ENCODE measurements at places on chromosomes 2 and 18. TPM values are rescaled to one million over a fixed set of nuclear protein-coding genes. Genes with fewer than 3 reads are reported as not detected.

AMER3 gene
- total RNA-seq, result not detected

IL36RN gene
- total RNA-seq, result 1.0 TPM

SCN9A gene
- total RNA-seq, result 5.2 TPM

ACADL gene
- 0.24 TPM for total RNA-seq

UBR3 gene
- 21.9 TPM for total RNA-seq

LAMA1 gene
- not detected for total RNA-seq

MEIS1 gene
- total RNA-seq, result 9.1 TPM

FBLN7 gene
- 0.70 TPM for total RNA-seq

KCNS3 gene
- 28.8 TPM for total RNA-seq

CHRNG gene
- total RNA-seq, result not detected

TUBA4B gene
- total RNA-seq, result not detected

IL1RL2 gene
- total RNA-seq, result 1.2 TPM

ANKRD62 gene
- total RNA-seq, result 0.20 TPM

POTEI gene
- not detected for total RNA-seq

TMEM37 gene
- total RNA-seq, result 1.2 TPM

LRRFIP1 gene
- 221 TPM for total RNA-seq

CPLX4 gene
- total RNA-seq, result not detected

CDKL4 gene
- total RNA-seq, result not detected

GALR1 gene
- not detected for total RNA-seq

SLC14A1 gene
- not detected for total RNA-seq

- DNase-seq, result no peak
Observed at GRCh38 chr18:75496151-75496550, 68.6 kb upstream of the SMIM21 start.

- DNase-seq, result peak; percentile 79
Observed at GRCh38 chr18:2222270-2223185, 348.8 kb downstream of the METTL4 start.

GRCh38 chr2:36380624-36381481 lies 25.3 kb downstream of the CRIM1 start:
- DNase-seq, result peak; percentile 90

DNA sequence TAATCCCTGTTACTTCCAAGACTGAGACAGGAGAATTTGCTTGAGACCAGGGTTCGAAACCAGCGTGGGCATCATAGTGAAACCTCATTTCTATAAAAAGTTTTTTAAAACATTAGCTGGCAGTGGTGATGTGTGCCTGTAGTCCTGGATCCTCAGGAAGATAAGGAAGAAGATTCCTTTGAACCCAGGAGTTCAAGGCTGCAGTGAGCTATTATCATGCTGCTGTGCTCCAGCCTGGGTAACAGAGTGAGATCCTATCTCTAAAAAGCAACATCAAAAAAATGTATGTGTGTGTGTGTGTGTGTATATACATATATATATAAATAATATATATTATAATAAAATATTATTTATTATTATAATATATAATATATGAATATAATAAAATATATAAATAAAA lies 1417.6 kb upstream of the CDH2 start:
- DNase-seq, result no peak

DNA sequence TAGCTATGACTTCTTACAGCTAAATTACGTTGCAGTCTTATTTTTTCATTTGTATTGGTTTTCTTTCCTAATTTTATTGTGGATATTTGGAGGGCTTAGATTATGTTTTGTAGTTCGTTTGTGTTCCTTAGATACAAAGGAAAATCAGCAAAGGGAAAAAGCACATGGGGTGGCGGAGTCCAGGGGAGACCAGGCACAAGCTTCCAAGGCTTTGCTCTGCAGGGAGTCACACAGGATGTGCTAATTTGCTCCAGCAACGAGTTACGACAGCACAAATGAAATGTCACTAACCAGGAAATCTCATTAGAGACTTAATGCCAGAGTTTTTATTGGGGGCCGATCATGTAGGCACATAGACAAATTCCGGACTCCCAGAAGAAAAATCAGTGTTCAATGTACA lies 60.5 kb upstream of the CABYR start:
- no peak for DNase-seq

- no peak for DNase-seq
Observed at GRCh38 chr2:200455958-200456421, 53.9 kb downstream of the KCTD18 start.

DNA sequence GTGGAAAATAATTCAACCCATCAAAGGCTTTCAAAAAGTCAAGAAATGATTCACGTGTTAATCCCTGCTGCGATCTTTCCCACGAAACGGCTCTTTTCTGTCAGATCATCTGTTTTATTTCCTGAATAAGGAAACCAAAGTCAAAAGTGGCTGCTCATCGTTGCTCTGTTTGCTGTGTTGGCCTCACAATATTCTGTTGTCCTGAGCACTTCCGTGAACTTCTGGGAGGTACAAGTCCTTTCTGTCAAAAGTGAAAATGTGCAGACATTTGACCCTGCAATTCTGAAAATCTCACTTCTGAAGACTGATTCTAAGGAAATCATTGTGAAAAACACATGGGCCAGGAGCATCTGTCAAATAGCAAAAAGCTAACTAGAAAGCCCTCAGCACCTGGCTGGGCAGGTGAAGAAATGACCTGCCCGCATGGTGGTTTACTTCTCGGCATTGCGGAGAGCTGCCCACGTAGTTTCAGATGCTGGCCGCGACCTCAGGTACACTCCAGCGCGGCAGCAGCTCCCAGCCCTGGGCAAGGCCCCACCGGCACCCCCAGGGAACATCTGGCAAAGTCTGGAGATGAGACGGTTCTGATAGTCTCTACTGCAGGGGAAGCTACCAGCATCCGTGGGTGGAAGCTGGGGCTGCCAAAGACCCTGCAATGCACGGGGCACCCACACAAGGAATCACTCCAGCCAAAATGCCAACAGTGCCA lies 31.9 kb upstream of the GPC1 start:
- DNase-seq, result no peak

GRCh38 chr2:241636182-241637017 lies 558 bp downstream of the THAP4 start:
- DNase-seq, result peak; percentile 44

DNA sequence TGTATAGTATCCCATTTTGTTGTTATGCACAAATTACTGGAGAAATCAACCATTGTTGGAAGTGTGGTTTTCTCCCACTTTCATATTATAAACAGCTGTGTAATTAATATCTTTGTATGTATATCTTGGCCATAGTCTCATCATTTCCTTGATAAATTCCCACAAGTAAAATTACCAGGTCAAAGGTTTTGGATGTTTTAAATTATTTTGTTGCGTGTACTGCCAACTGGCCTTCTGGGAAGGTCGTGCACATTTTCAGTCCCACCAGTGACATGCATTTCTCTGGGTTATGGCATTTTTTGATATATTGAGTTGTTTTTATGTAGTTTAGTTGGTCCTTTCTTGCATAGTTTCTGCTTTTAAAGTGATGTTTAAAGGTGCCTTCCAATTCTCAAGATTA lies 41.5 kb downstream of the TSHZ1 start:
- DNase-seq, result no peak

DNA sequence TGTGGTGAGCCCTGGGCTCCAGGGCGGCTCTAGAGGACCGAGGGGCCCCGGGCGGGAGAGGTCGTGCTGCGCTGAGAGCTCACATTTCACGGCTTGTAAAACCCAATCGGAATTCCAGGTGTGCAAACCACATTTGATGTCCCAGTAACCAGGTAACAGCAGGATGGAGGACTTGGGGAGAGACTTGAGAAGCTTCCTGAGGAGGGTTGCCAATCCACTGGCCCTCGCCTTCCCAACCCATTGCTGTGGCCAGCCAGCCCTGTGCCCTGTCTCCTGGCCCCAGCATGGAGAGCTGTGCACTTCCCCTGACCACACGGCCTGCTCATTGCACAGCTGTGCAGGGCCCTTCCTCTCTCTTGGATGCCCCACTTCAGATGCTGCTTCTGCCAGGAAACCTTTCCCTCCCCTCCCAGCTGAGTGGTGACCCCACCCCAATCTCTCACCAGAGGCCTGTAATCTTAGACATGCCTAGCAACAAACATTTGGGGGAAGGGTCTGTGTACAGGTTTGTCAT lies 39.6 kb downstream of the ASB1 start:
- no peak for DNase-seq

- no peak for DNase-seq
Observed at GRCh38 chr18:23504720-23505119, 1.4 kb downstream of the RMC1 start.

DNA sequence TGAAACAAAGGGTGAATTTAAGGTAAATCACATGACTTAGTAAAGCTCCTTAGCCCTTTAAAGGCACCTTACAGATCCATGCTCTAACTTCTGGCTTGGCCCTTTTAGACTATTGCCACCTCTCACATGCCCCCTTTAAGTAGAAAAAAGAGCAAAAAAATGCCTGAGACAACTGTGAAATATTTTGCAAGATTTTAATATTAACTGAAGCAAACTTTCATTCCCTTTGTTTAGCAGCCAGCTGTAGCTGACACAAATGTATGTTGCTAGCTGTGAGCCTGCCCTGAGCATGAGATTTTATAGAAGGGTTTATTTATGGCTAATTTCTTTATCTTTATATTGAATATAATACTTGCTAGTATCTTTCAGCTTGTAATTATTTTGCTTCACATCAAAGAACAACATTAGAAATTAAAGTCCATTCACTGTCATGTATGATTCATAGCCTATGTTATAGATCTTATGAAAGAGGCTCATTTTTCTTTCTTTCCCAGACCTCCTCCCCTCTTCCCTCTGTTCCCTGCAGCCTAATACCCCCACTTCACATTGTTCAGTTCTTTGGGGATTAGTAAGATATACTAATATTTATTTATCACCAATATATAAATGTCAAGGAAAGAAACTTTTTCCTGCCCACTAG lies 637.2 kb upstream of the ZEB2 start:
- no peak for DNase-seq

- DNase-seq, result peak; percentile 55
Observed at GRCh38 chr2:86446060-86446459, 4.9 kb downstream of the KDM3A start.

- no peak for DNase-seq
Observed at GRCh38 chr2:222445227-222445626, 20.9 kb downstream of the SGPP2 start.

DNA sequence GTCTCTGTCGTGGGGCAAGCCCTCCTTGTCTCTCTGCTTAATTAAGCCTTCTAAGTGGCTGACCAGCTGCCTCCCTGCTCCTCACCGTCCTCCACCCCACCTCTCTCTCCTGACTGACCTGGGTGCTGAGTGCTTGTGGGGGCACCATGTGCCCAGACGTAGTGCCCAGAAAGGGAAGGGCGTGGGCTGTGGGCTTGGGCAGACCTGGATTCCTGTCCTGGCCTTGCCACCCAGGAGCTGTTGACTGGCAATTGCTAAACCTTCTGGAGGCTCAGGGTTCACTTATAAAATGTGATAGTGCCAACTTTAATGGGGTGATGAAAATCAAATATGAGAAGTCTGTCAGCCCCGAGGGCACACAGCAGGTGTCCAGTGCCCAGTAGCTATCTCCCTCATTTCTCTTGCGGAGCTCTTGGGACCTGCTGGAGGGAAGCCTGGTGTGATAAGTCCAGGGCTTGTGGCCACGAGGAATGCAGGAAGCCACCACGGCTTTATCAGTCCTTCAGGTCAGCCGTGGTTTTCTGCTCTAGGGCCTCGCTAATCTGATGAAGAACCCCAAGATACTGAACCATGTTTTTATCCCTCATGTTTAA lies 22.0 kb upstream of the INHBB start:
- peak; percentile 97 for DNase-seq

DNA sequence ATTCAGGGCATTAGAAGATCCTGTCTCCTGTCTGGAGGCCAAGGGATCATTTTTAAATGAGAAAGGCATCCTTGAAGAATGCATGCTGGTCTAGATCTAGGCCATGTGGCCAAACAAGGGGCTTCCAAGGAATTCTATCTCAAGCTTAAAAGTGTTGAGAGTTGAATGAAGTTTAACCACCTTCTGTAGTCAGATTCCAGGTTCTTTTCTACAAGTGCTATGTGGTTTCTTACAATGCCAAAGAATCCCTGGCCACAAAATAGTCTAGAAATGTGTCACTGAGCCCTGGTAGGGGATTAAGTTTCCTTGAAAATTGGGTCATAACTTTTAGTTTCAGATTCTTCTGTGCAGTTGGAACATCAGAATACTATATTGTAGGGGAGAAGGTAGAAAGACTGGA lies 640.7 kb upstream of the ACVR2A start:
- DNase-seq, result peak; percentile 35

DNA sequence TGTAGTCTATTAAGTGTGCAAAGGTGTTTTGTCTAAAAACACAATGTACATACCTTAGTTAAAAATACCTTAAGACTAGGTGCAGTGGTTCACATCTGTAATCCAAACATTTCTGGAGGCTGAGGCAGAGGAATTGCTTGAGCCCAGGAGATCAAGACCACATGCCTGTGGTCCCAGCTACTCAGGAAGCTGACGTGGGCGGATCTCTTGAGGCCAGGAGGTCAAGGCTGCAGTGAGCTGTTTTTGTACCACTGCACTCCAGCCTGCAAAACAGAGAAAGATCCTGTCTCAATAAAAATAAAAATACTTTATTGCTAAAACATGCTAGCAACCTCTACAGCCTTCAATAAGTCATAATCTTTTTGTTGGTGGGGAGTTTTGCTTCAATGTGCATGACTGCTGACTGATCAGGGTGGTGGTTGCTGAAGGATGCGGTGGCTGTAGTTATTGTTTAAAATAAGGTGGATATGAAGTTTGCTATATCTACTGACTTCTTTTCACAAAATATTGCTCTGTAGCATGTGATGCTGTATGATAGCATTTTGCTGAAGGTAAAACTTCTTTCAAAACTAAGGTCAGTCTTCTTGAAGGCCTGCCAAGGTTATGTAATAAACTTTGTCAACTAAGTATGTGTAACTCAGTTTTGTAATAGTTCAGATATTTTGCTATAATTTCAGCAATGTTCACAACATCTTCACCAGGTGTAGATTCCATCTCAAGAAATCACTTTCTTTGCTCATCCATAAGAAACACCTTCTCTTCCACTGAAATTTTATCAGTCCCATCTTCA lies 1238.0 kb upstream of the NRXN1 start:
- no peak for DNase-seq

DNA sequence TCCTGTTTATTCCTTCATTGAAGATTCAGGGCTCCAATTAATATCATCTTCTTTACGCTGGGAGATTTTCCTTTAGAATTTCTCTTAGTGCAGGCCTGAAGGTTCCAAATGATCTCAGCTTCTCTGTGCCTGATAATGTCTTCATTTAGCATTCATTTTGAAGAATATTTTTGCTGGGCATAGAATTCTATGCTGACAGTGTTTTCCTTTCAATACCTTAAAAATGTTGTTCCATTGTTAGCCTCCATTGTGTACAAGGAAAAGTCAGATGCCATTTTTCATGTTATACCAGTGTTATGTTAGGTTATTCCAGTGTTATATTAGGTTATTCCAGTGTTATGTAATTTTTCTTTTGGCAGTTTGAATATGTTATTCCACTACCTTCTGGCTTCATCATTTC lies 14.9 kb upstream of the OR6B3 start:
- DNase-seq, result no peak

DNA sequence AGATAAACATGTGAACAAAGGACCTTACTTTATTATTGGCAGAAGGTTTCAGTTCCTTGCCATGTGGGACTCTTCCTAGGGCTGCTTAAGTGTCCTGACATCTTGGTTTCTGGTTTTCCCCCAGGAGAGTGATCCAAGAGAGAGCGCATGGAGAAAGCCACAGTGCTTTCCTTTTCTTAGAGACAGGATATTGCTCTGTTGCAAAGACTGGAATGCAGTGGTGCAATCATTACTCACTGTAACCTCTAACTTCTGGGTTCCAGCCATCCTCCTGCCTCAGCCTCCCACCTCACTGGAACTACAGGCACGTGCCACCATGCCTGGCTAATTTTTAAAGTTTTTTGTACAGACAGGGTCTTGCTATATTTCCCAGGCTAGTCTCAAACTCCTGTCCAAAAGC lies 38.1 kb upstream of the TCF7L1 start:
- DNase-seq, result peak; percentile 41

GRCh38 chr2:65557616-65558573 lies 125.5 kb upstream of the SPRED2 start:
- DNase-seq, result no peak

GRCh38 chr2:237471438-237472186 lies 15.4 kb upstream of the MLPH start:
- DNase-seq, result peak; percentile 71
